ENCODE measurements at places on chromosomes 7 and 10.

DNA sequence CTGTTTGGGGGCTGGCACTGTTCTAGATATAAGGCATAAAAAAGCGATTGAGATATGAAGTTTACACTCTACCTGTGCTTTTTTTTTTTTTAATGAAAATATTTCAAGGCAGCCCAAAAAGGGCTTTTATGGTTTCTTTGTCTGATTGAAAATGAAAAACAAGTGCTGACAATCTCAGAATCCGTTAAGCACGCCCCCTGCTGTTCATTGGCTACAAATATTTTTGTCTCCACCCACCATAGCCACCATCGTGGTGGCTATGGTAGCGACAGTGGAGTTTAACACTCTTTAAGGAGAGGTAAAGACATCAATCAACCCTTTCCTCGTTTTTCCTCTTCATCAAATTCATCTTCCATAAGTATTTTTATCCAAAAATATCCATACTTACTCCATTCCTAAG lies 94.2 kb downstream of the CD36 start:
- H3K4me1 ChIP-seq: no peaks in the 10 kb centered on the region
- H3K4me3 ChIP-seq: no peak overlapping the region
- DNase-seq: no peak
- H3K27me3 ChIP-seq: no peaks in the 10 kb centered on the region
- no peak overlapping the region for H3K27ac ChIP-seq

DNA sequence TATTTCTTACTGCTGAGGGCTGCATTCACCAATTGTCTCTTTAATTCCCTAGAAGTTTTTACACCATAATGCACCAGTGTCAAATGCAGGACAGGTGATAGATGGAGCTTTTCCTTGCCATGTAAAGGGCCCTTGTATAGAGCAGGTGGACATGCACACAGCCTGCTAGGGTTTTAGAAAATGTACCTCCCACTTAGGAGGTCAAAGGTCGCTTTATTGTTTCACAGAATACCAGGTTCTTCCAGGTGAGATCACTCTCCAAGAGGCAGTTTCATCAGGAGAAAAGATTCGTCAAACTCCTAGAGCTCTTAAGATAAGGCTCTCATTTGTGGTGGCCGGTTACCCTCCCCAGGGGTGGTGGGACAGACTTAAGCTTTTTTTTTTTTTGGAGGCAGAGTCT lies 215.8 kb downstream of the PHTF2 start:
- H3K4me3 ChIP-seq: no peak overlapping the region
- no peaks in the 10 kb centered on the region for H3K27me3 ChIP-seq
- DNase-seq: no peak

GRCh38 chr10:4003348-4003973 lies 218.5 kb upstream of the KLF6 start:
- H3K27ac ChIP-seq: no peak overlapping the region
- H3K4me3 ChIP-seq: no peak overlapping the region
- no peak for DNase-seq
- H3K4me1 ChIP-seq: no peaks in the 10 kb centered on the region

DNA sequence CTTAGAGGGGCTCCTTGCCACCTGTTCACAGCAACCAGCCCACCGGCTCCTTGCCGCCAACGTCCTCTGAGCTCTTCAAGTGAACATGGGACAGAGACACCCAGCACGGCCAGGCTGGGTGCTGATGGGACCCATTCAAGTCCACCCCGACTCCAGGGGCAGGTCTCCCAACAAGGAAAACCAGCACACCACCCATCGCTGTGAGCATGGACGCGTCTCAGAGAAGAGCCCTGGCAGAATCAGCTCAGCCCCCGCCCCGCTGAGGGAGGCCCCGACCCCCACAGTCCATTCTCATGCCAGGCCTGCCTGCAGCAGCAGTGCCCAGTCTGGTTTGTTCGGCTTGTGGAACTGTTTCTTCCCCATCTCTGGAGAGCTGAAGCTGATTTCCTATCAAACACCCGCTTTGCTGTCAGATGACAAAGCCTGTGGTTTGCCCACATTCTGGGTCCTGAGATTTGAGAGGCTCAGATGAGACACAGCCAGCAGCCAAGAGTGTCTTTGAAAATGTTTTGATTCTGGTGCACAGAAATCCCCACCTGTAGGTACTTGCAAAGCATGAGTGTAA lies 216.6 kb downstream of the ZMYND11 start:
- no peaks in the 10 kb centered on the region for H3K4me1 ChIP-seq
- no peak for DNase-seq
- no peak overlapping the region for H3K4me3 ChIP-seq
- H3K36me3 ChIP-seq: peaks cover 76% of the 10 kb centered on the region

GRCh38 chr10:57979956-57980355 lies 287.7 kb downstream of the IPMK start:
- no peak overlapping the region for H3K4me3 ChIP-seq
- H3K27ac ChIP-seq: no peak overlapping the region
- no peaks in the 10 kb centered on the region for H3K36me3 ChIP-seq
- DNase-seq: no peak
- no peaks in the 10 kb centered on the region for H3K4me1 ChIP-seq

DNA sequence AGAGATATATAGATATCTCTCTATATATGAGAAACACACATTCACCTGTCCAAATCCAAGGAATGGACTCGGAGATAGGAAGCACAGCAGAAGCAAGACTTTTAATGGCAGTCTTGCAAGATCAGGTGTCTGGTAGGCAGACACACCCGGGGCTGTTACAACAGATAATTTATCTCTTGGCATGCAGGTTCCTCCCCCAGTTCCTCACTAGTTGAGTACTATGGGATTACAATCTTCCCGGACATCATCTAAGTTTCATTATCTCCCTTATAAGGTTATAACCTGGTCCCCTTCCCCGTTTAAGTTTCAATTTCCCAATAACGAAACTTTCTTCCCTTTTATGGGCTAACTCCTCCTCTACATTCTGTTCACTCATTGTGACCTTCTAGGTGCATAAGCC lies 399.3 kb downstream of the PPP1R3A start:
- H3K27ac ChIP-seq: no peak overlapping the region
- H3K4me3 ChIP-seq: no peak overlapping the region
- no peaks in the 10 kb centered on the region for H3K27me3 ChIP-seq
- no peaks in the 10 kb centered on the region for H3K36me3 ChIP-seq

DNA sequence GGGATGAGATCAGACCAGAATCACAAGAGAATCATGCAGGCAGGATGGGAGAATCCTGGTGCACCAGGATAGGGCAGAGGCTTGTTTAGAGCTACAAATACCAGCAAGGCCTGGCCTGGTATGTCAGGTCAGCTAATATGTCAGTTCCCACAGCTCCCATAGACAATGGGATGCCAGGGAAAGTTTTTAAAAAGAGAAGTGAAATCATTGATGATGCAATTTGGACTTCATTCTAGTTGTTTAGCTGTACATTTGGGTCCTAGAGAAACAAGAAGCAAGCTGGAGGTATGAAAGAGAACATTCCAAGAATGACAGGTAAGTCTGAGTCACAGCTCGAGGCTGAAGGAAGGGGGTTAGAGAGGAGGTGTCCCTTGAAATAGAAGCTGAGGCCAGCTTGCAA lies 45.2 kb downstream of the GPR141 start:
- no peaks in the 10 kb centered on the region for H3K4me1 ChIP-seq
- DNase-seq: no peak
- H3K27ac ChIP-seq: no peak overlapping the region
- H3K4me3 ChIP-seq: no peak overlapping the region
- H3K27me3 ChIP-seq: no peaks in the 10 kb centered on the region
- H3K36me3 ChIP-seq: no peaks in the 10 kb centered on the region
